HT1080 (cell line): ENCODE measurements at places on chromosomes 1 and 21. TPM values are rescaled to one million over a fixed set of nuclear protein-coding genes. Genes with fewer than 3 reads are reported as not detected.

Gene TRIM17
- total RNA-seq: not detected in 2 replicates

Gene RNF220
- total RNA-seq: 99.2 and 105 TPM in 2 replicates

Gene FAM131C
- 0.30 and 2.1 TPM in 2 replicates for total RNA-seq

Gene SELL
- total RNA-seq: 0.27 TPM in 1 of 2 replicates, not detected in the other

Gene CGN
- 1.6 and 2.4 TPM in 2 replicates for total RNA-seq

Gene TIAM1
- total RNA-seq: 1.3 and 3.5 TPM in 2 replicates

Gene ADGRB2
- total RNA-seq: 10.8 and 14.1 TPM in 2 replicates

Gene PRKAA2
- 2.2 and 2.4 TPM in 2 replicates for total RNA-seq

Gene CFAP107
- total RNA-seq: not detected in 2 replicates

Gene GNPAT
- 46.0 and 55.3 TPM in 2 replicates for total RNA-seq

Gene IFI44L
- total RNA-seq: not detected in 2 replicates
